Esophagus squamous epithelium (tissue), 5 donors: ENCODE measurements at places on chromosomes 5 and 9. TPM values are rescaled to one million over a fixed set of nuclear protein-coding genes. Genes with fewer than 3 reads are reported as not detected.

- no peak overlapping the region for H3K4me3 ChIP-seq
- H3K36me3 ChIP-seq, result no peaks in the 10 kb centered on the region
- peaks cover 8% of the 10 kb centered on the region for H3K4me1 ChIP-seq
- no peaks in the 10 kb centered on the region for H3K27me3 ChIP-seq
Measured at GRCh38 chr9:35928591-35929452, 19.5 kb downstream of the SPAAR start.

The CNTNAP3 gene
- total RNA-seq, result 8.0 TPM

The NTNG2 gene
- 0.35 TPM for total RNA-seq

- no peaks in the 10 kb centered on the region for H3K36me3 ChIP-seq
- H3K4me1 ChIP-seq, result no peaks in the 10 kb centered on the region
- H3K27ac ChIP-seq, result no peak overlapping the region
- H3K4me3 ChIP-seq, result no peak overlapping the region
- DNase-seq, result no peak
- H3K27me3 ChIP-seq, result no peaks in the 10 kb centered on the region
Measured at GRCh38 chr9:38727497-38728001, 7.6 kb upstream of the FAM240B start.

- H3K4me1 ChIP-seq, result no peaks in the 10 kb centered on the region
- no peaks in the 10 kb centered on the region for H3K36me3 ChIP-seq
- no peak for DNase-seq
- no peaks in the 10 kb centered on the region for H3K27me3 ChIP-seq
- no peak overlapping the region for H3K27ac ChIP-seq
Measured at GRCh38 chr5:169910393-169910792, 69.9 kb downstream of the INSYN2B start.

GRCh38 chr5:1557114-1557873, 33.5 kb upstream of the LPCAT1 start:
- DNase-seq, result no peak
- H3K27ac ChIP-seq, result no peak overlapping the region
- peaks cover 7% of the 10 kb centered on the region for H3K4me1 ChIP-seq
- H3K36me3 ChIP-seq, result no peaks in the 10 kb centered on the region
- H3K4me3 ChIP-seq, result no peak overlapping the region

The MLANA gene
- not detected for total RNA-seq

DNA sequence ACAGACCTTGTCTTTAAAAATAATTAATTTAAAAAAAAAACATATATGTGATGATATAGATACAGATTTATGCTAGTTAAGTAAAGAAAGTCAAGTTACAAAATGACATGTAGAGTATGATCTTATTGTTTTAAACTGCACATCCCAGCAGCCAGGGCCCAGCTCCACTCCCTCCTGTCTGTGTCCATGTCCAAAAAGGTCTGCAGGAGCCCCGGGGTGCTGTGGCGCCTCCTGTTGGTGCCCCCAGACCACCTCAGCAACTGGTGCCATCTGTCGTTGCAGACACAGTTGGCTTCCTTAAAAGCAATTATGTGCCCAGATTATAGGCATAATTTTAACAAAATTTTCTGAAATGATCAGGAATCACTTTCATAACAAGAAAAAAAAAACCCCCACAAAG, 33.3 kb downstream of the IPPK start:
- H3K4me3 ChIP-seq, result no peak overlapping the region
- H3K36me3 ChIP-seq, result peaks cover 44% of the 10 kb centered on the region
- peaks cover 5% of the 10 kb centered on the region for H3K4me1 ChIP-seq

DNA sequence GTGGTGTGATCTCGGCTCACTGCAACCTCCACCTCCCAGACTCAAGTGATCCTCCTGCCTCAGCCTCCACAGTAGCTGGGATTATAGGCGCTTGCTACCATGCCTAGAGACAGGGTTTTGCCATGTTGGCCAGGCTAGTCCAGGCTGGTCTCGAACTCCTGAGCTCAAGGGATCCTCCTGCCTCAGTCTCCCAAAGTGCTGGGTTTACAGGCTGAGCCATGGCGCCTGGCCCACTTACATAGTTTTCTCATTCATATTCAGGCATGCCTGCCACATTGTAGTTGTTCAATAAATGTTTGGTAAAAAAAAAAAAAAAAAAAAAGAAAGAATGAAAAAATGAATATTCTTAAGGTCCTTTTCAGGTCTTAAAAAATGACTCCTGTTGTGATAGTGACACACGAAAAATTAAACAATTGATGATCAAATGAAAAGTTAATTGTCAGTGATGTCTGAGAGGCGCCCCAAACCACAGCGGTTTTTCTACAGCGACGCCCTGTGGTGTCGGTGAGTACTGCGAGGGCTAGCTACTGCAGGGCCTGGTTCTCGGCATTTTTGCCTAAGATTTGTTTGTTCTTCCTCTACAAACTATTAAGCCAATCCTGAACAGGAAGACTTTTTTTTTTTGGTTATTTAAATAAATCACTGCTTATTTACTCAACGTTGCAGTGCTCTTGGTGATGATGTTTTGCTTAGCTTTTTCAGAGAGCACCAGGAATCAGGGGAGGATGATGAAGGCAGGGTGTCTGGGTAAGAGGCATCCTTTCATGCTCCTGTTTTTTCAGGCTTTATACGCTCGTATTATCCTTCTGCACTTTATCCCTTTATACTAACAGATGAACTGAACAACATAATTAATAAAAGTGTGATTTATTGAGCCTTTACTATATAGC, 67.0 kb upstream of the DPYSL3 start:
- no peaks in the 10 kb centered on the region for H3K27me3 ChIP-seq
- no peaks in the 10 kb centered on the region for H3K4me1 ChIP-seq
- H3K27ac ChIP-seq, result no peak overlapping the region
- DNase-seq, result no peak
- H3K4me3 ChIP-seq, result no peak overlapping the region
- H3K36me3 ChIP-seq, result no peaks in the 10 kb centered on the region

- H3K4me1 ChIP-seq, result no peaks in the 10 kb centered on the region
- no peaks in the 10 kb centered on the region for H3K36me3 ChIP-seq
- no peaks in the 10 kb centered on the region for H3K27me3 ChIP-seq
- no peak overlapping the region for H3K27ac ChIP-seq
- no peak for DNase-seq
Measured at GRCh38 chr5:162268694-162269481, 201.3 kb downstream of the GABRG2 start.

DNA sequence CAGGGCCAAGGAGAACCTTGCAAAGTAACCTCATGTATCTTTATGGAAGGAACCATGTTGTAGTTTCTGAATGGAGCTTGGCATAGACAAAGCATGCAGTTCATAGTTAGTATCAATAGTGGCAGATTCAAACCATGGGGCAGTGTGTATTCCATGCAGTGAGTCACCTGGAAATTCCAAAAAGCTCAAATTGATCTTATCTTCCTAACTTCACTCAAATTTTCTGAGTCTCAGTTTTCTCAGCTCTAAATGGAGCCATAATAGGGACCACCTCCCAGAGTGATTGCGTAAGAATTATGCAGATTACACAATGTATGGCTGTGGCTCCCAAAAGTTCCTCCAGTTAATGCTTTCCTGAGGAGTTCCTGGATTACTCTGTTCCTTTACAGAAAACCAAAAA, 549.9 kb upstream of the KLF4 start:
- H3K36me3 ChIP-seq, result no peaks in the 10 kb centered on the region
- H3K27ac ChIP-seq, result peak overlapping the region; percentile 62
- DNase-seq, result no peak
- H3K4me1 ChIP-seq, result peaks cover 62% of the 10 kb centered on the region

The STPG3 gene
- total RNA-seq, result not detected

GRCh38 chr9:16705111-16705604, 165.3 kb downstream of the BNC2 start:
- no peak for DNase-seq
- peak overlapping the region; percentile 59 for H3K4me3 ChIP-seq
- no peaks in the 10 kb centered on the region for H3K36me3 ChIP-seq
- H3K27me3 ChIP-seq, result no peaks in the 10 kb centered on the region

- no peak overlapping the region for H3K27ac ChIP-seq
- no peaks in the 10 kb centered on the region for H3K4me1 ChIP-seq
- DNase-seq, result no peak
Measured at GRCh38 chr9:121841771-121842611, 190.6 kb downstream of the DAB2IP start.

The THBS4 gene
- total RNA-seq, result 0.44 TPM

DNA sequence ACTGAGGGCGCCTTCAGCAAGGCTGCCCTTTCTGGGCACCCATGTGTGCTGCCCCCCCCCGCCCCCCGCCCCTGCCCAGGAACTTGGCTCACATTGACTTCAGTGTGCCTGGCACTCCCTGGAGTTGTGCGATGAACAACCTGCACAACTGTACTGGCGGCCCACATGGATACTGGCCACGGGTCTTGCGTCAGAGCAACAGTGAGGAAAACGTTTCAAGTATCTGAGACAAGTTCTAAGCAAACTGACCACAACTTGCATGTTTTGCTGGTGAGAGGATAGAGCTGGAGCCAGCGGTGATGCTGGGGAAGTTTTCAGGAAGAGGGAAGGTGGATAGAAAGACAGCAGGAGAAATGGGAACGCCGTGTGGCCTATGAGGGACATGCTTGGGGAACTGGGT, 45.4 kb downstream of the HABP4 start:
- H3K4me1 ChIP-seq, result no peaks in the 10 kb centered on the region
- no peak overlapping the region for H3K27ac ChIP-seq
- H3K4me3 ChIP-seq, result no peak overlapping the region
- H3K36me3 ChIP-seq, result no peaks in the 10 kb centered on the region
- no peaks in the 10 kb centered on the region for H3K27me3 ChIP-seq

DNA sequence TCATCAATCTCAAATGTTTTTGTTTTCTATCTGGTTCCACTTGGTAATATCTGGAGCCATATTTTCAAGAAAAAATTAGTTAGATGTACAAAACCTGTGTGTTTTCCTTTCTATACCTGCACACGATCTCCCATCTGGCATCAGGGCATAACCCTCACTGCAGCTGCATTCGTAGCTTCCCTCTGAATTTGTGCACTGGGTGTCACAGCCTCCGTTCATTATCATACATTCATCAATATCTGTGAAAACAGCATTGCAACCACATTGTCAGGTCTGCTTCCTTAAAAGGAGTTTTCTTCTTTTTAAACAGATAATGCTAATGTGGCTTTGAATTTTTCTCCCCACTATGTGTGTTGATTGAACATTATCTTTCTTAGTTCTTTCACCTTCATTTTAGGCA, 202.7 kb downstream of the FBN2 start:
- H3K36me3 ChIP-seq, result no peaks in the 10 kb centered on the region
- H3K27ac ChIP-seq, result no peak overlapping the region
- no peaks in the 10 kb centered on the region for H3K4me1 ChIP-seq
- H3K4me3 ChIP-seq, result no peak overlapping the region
- H3K27me3 ChIP-seq, result no peaks in the 10 kb centered on the region

DNA sequence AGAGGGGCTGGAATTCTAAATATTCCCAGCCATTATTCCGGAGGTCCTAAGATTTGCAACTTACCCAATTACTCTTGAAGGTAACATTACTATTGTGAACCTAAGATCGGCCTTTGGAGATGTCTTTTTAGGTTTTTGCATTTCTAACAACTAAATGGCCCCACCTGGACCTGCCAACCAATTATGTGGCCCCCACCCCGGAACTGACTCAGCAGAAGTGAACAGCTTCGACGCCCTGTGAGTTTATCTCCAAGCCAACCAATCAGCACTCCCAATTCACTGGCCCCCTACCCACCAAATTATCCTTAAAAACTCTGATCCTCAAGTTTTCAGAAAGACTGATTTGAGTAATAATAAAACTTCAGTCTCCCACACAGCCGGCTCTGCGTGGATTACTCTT, 62.9 kb downstream of the NEURL1B start:
- H3K4me1 ChIP-seq, result peaks cover 25% of the 10 kb centered on the region
- no peaks in the 10 kb centered on the region for H3K27me3 ChIP-seq
- no peaks in the 10 kb centered on the region for H3K36me3 ChIP-seq

- no peaks in the 10 kb centered on the region for H3K4me1 ChIP-seq
- no peak overlapping the region for H3K4me3 ChIP-seq
- H3K36me3 ChIP-seq, result peaks cover 5% of the 10 kb centered on the region
- H3K27me3 ChIP-seq, result no peaks in the 10 kb centered on the region
Measured at GRCh38 chr5:10615693-10616092, 51.8 kb downstream of the ANKRD33B start.

DNA sequence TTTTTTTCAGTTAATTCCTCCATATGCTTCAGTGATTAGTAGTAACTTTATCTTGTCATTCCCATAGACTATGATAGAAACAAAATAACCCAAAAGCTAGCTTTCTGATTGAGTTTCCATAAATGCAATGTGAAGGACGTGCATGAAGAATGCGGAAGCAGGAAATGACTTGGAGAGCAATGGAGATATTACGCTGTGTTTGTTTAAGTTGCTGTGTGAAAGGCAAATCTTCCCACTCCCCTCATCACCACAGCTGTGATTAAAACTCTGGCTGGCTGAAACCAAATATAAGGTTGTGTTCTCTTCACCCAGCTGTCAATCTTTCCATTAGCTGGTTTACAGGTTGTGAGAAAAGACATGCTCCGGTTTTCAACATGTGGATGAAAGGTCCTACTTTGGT, 83.9 kb downstream of the NR2F1-AS1 start:
- DNase-seq, result no peak
- H3K27ac ChIP-seq, result no peak overlapping the region
- H3K27me3 ChIP-seq, result no peaks in the 10 kb centered on the region
- H3K4me3 ChIP-seq, result no peak overlapping the region

GRCh38 chr9:124032247-124032646, 20.7 kb downstream of the LHX2 start:
- H3K27me3 ChIP-seq, result no peaks in the 10 kb centered on the region
- no peak for DNase-seq
- H3K4me1 ChIP-seq, result no peaks in the 10 kb centered on the region

DNA sequence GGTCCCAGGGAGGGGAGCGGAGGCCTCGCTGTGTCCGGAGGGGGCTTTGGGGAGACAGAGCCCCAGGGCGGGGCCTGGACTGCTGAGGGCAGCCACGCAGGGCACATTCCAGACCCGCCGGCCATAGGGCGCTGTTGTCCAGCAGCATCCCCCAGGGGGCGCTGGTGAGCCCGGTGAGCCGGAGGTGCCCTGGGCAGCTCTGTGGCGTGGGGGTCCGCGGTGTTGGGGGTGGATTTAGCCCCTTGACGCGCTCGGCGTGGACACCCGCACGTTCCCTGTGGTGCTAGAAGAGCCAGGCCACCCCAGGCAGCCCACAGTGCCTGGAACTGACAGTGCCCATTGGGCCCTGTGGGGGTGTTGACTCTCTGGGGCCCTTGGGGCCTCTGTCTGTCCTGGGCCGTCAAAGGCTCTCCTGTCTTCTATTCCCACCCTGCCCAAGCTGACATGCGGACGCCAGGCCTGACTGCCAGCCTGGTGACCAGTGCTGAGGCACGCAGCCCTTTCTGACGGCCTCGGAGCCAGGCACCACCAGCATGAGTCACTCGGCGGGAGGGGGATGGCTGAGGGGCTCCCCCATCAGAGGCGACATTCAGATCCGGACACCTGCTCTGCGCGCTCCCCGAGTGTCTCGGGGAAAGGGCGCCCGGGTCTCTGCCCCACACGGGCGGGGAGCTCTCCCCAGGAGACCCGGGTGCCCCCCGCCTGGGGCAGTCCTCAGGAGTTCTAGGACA, 23.9 kb downstream of the TPPP start:
- H3K36me3 ChIP-seq, result no peaks in the 10 kb centered on the region
- peak overlapping the region; percentile 26 for H3K27ac ChIP-seq
- DNase-seq, result no peak
- no peaks in the 10 kb centered on the region for H3K27me3 ChIP-seq
- peaks cover 60% of the 10 kb centered on the region for H3K4me1 ChIP-seq

- no peak for DNase-seq
- H3K4me3 ChIP-seq, result no peak overlapping the region
- H3K4me1 ChIP-seq, result peaks cover 13% of the 10 kb centered on the region
- H3K27ac ChIP-seq, result no peak overlapping the region
- H3K36me3 ChIP-seq, result no peaks in the 10 kb centered on the region
Measured at GRCh38 chr9:131813116-131813515, 73.2 kb upstream of the RAPGEF1 start.
